ENCODE measurements at places on chromosomes 12 and 14. TPM values are rescaled to one million over a fixed set of nuclear protein-coding genes. Genes with fewer than 3 reads are reported as not detected.

Gene KRT85
- not detected for total RNA-seq

Gene LMO3
- total RNA-seq: under 0.01 TPM

Gene CCDC38
- total RNA-seq: not detected

Gene ACSS3
- total RNA-seq: under 0.01 TPM

Gene PDZRN4
- total RNA-seq: not detected

Gene SRGAP1
- 1.3 TPM for total RNA-seq

Gene OR4E1
- total RNA-seq: not detected

Gene SLC6A15
- 9.3 TPM for total RNA-seq

Gene ZBTB42
- total RNA-seq: 4.4 TPM

All from lung microvascular endothelial cell (primary cell).